Amygdala (tissue), 56 donors: ENCODE measurements at places on chromosomes 7 and 10.

DNA sequence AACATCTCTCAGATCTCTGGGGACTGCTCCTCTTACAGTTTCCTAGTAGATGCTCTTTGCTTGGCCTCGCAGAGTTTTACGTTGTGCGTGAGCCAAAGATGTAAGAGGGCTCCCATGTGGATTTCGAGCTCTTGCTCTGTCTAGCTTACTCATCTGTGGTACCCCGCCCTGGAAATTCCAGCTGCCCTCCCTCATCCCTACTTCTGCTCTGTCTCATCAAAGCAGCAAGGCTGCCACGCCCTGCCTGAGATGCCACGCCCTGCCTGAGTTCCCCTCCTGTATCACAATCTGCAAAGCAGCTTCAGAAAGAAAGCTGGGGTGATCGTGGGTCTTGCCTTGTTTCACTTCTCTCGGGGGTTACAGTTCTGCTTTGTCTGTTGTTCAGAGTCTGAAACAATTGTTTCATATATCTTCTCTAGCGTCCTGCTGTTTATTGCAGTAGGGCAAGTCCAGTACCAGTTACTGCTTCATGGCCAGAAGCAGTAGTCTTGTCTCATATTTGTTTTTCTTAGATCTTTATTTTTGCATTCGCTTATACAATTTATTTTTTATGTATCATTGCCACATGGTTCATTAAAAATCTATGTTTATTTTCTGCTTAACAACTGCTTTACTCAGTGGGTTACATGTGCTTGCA is 36.1 kb upstream of the CCNY start:
- DNase-seq: peak; percentile 14

DNA sequence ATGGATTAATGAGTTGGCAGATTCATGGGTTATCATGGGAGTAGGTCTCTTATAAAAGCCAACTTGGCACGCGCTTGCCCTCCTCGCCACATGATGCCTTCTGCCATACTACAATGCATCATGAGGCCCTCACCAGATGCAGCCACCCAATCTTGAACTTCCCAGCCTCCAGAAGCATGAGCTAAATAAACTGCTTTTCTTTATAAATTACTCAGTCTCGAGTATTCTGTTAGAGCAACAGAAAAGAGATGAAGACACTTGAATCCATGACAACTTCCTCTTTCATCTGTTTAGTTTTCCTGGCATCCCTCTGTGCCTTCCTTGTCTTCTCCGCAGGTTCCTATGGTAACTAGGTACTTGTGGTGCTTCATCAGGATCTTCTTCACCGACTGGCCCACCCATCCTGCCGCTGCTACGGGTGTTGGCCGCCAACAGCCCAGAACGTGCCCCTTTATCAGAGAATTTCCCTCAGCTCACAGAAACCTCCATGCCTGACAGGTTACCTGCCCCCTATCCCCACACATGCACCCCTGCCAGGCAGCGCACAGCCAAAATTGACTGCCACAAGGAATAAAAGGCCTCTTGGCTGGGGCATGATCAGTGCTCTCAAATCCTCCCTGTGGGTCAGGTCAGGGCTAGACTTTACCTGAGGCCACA is 28.0 kb upstream of the PPIF start:
- no peak for DNase-seq

- no peak for DNase-seq
Observed at GRCh38 chr10:76459016-76459730, 1027.7 kb downstream of the LRMDA start.

DNA sequence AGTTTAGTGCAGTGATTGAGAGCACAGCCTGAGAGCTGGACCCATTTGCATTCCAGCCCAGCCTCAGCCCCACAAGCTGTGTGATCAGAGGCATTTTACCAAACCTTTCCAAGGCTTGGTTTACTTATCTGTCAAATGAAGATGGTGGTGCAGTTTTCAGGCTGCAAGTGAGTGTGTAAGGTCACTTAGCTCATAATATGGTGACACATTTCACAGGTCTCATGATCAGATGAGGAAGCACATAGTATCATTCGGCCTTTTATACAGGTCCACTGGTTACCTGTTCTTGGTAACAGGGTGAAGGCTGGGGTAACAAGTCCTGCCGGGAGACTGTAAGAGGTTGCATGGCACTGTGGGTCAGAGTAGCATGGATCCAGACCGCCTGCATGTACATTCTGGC is 371.7 kb downstream of the LRMDA start:
- DNase-seq: no peak

GRCh38 chr7:134695321-134695860 is 48.7 kb downstream of the BPGM start:
- no peak for DNase-seq

- DNase-seq: no peak
Observed at GRCh38 chr7:96023387-96023786, 251.0 kb downstream of the DYNC1I1 start.
